ENCODE measurements at places on chromosomes 12 and 14.
A peak's percentile ranks its signal among the peaks of the same experiment; 100 is the strongest.

GRCh38 chr12:57744194-57744776, 554 bp upstream of the TSPAN31 start:
- peak; percentile 69 for DNase-seq

DNA sequence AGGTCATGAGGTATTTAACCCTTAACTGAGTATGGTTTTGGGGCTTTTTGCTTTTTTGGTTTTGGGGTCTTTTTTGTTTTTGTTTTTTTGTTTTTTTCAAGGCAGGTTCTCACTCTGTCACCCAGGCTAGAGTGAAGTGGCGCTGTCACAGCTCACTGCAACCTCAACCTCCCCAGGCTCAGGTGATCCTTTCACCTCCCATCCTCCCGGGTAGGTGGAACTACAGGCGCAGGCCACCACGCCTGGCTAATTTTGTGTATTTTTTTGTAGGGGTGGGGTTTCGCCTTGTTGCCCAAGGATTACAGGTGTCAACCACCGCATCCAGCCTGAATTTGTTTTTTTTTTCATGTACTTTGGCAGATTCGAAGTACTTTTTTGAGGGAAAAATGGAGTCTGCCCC, 19.9 kb downstream of the RAP1B start:
- DNase-seq: no peak

- no peak for DNase-seq
Measured at GRCh38 chr14:99737451-99737951, 53.4 kb downstream of the CYP46A1 start.

- no peak for DNase-seq
Measured at GRCh38 chr14:90460136-90460535, 63.3 kb downstream of the CALM1 start.

DNA sequence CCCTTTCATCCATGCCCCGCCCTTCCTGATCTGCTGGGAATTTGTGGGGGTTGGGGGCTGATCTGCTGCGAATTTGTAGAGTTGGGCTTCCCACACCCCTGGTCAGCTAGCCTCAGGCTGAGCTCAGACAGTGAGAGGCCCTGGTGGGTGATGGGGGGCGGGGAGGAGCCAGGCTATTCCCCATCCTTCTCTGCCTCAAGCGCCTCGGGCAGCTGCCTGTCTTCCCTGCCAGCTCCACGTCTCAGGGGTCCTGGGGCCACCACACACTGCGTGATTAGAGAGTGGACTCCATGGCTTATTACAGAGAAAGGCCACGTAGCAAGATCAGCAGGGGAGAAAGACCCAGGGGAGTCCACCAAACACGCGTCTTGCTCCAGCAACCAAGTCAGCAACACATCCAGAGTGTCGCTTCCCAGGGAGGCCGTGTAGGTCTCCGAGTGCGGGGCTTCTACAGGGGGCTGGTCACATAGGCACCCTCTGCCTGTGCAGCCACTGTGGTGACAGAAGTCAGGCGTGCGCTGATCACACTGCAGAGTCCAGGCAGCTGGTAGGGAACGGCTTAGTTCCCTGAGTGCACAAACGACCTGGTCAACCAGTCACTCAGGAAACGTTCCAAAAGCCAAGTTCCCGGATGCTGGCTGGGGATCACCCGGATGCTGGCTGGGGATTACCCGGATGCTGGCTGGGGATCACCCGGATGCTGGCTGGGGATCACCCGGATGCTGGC, 254.4 kb upstream of the SFSWAP start:
- no peak for DNase-seq

DNA sequence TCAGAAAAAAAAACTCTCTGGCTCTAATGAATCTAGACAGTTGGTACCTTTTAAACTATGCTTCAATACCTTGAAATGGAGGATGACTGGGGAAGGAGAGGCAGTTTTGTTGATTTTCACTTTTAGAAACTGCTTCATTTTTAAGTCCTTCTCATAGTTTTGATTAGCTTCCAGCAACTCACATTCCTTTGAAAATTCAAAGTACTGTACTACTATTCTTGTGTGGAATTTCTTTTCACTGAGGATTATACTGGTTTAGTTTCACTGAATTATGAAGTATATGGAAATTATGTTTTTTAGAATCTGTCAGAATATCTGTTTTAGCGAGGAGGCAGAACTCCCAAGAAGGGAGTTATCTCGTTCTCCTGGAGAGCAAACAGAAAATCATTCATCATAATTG, 116.3 kb downstream of the TGFB3 start:
- DNase-seq: no peak

GRCh38 chr12:92194561-92194960, 48.9 kb upstream of the BTG1 start:
- DNase-seq: no peak

DNA sequence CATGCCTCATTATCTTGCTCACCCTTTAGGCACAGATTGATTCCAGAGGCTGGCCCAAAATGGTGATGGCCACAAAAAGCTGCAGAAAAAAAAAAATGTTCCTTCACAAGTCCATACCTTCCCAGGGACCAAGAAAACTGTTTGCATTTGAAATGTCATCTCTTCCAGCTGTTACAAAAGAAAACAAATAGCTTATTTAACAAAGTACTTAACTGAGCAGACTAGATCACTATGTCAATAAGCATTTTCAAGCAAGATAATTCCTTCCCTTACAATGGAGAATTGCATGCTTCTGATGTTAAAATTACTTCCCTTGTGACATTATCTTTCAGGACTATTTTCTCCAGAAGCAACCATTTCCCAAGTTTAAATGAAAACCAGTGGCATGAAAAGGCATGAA, 377.9 kb upstream of the KITLG start:
- no peak for DNase-seq

- no peak for DNase-seq
Measured at GRCh38 chr14:31717294-31718085, 156.3 kb downstream of the NUBPL start.

DNA sequence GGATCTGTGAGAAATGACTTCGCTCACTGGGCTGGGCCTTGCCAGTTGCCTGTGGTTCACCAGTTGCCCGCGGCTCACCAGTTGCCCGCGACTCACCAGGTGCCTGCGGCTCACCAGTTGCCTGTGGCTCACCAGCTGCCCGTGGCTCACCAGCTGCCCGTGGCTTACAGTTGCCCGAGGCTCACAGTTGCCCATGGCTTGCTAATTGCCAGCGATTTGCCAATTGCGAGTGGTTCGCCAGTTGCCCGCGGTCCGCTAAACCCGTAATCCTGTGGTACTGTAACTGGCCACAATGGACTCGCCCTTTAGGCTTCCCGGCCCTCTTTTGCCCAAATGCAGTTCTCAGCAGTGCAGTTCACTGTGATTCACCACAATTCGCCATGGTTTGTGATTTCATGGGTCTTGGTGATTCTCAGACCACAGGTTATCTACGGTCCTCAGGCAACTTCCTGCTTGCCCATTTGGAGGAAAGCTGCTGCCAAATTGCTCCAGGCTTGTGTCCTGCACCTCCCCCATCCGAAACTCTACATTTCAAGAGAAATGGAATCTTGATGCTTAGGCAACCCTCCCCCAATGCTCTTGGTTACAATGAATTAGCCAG, 15.0 kb upstream of the MEG3 start:
- no peak for DNase-seq

DNA sequence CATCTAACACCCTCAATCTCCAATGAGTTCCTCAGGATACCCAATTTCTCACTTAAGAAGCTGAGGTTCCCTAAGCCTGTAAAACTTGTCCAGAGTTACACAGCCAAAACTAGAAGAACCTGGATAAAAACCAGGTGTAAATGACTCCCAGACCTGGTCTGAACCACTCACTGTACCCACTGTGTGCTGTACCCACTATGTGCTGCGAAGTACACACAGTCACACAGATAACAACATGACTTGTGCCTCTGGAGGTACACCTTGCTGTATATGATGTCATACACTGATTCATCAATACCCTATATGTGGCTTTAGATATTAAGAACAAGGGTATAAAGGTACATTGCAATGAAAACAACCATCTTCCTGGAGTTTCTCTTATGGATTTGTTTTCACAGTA, 66.1 kb downstream of the PPM1H start:
- DNase-seq: no peak

- no peak for DNase-seq
Measured at GRCh38 chr14:67510836-67511235, 22.3 kb upstream of the PLEKHH1 start.

DNA sequence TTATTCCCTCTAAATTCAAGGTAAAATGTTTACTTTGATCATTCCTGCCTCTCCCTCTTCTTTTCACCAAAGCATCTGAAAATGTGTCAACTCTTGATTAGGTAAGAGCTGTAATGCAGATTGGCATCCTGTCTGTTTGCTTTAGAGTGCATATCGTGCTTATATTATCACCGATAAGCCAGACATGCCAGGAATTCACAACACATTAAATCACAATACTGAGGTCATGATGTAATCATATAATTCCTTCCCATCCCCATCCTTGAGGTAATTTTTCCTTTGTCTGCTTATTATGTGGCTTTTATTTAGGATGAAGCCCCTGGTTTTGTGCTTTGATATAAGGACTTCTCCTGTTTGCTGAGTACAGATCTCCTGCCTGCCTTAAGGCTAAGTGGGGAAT, 10.2 kb downstream of the DDX47 start:
- DNase-seq: no peak

DNA sequence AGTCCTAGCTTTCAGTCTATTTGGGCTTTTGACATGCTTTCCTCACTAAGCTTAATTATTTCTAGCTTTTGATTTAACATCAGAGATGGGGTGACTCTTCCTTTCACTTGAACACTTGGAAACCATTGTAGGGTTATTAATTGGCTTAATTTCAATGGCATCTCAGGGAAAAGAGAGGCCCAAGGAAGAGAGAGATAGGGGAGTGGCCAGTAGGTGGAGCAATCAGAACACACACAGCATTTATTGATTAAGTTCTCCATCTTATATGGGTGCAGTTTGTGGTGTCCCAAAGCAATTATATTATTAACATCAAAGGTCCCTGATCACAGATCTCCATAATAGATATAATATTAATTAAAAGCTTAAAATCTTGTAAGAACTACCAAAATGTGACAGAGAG, 1466.1 kb upstream of the SEL1L start:
- DNase-seq: no peak

DNA sequence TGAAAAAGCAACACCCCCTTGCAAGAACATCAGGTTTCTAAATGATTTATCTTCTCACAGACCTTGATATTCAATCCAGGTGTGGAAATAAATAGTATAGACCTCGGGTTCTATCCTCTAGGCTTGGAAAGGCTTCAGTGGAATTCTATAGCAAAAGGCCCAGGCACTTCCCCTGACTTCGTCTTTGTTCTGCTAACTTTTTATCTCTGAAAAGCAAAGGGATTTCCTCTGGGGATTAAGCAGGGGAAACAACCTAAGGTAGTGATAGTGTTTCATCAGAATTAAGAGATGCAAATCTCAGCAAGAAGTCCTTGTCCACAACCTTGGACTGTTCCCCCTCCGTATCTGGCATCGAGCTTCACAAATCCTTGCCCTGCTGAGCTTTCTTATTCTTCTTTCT, 59.5 kb upstream of the DUSP6 start:
- no peak for DNase-seq

DNA sequence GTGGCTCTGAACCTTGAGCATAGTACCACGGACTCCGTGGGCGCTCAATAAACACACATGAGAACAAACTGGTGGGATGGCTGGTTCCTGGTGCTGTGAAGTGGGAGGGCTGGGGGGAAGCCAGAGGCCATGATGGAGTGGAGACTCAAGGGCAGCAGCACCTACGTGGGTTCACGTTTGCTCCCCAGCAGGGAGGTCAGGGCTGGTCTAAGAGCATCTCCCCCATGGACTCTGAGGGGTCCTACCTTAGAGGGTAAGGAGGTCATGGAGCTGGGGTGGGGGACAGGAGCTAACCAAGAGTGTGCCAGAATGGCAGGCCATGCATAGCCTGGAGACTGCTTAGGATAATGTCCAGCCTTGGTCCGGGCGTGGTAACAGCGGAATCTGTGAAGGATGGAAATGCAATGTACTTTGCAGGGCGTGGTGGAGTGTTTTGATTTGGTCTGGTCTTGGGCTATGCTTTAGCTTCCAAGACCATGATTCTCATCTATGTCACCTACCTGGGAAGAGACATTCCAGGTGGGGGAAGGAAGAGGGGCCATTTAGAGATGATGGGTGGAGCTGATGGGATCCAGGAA, 103.0 kb downstream of the PRMT8 start:
- no peak for DNase-seq

DNA sequence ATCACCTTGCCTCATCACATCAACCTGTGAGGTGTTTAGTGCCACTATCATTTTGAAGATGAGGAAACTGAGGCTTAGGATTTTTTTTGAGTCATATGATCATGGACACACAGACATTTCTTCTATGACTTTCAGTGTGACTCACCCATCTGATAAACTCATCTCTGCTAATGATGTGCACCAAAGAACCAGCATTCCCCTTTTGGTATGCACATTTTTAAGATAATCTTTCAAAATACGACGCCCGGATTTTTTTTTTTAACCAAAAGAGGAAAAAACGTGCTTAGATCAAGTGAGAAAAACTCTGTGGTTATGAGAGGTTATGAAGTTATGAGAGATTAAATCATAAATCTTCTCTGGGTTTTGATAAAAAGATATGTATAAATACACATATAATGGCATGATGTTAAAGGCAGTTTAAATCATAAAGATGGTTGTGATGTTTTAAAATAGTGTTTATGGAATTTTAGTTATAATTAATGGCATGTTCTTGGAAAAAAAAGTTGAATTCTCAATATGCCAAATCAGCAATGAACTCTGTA, 948.1 kb downstream of the TMTC2 start:
- DNase-seq: no peak

GRCh38 chr14:93490001-93490400, 59.3 kb downstream of the UNC79 start:
- DNase-seq: no peak

DNA sequence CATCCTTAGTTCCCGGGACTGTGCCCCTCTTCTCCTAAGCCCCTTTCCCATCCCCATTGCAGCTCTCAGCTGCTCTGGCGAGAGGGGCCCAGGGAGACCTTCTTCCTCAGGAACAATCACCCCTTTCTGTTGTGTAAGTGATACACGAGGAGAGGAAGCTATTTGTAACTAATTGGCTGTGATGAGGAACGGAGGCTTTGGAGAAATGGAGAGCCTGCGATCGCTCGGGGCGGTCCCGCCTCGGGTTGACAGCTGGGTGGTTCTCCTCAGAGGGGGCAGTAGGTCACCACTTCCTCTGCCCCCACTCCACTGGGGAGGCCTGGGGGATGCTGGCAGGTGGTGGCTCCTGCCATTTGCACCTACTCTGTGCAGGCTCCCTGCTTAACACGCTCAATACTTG, 6.6 kb upstream of the PGF start:
- no peak for DNase-seq

GRCh38 chr14:85575617-85575898, 45.6 kb downstream of the FLRT2 start:
- DNase-seq: no peak
